ENCODE measurements at places on chromosomes 1 and 21.

DNA sequence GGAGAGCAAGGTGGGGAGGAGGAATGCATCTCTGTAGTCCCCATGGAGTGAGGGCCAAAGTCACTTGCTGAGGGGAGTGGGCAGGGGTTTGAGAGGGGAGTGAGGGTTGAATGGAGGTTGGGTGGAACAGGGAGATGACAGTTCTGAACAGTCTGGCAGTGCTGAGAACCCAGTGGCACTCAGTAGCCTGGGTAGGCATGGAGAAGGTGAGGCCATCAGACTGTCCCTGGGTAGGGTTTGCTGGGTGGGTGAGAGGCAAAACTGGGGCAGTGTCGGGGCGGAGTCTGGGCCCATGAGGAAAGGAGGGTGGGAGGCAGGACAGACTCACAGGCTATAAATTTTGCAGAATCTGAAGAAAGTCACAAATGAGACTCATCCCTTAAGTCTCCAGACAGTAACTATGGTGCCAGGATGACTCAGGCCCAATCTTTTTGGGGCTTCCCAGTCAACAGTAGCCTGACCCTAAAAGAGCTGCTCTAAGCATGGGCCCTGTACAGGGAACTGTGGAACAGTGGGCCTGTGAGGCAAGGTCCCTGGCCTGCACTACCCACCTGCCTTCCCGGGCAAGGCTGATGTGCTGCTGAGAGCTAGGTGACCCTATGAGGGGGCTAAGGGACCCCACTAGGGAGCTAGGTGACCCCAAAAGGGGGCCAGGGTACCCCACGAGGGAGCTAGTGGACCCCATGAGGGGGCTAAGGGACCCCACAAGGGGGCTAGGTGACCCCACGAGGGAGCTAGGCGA is 51.0 kb upstream of the DMRTB1 start:
- H3K27me3 ChIP-seq: peaks cover 34% of the 10 kb centered on the region

DNA sequence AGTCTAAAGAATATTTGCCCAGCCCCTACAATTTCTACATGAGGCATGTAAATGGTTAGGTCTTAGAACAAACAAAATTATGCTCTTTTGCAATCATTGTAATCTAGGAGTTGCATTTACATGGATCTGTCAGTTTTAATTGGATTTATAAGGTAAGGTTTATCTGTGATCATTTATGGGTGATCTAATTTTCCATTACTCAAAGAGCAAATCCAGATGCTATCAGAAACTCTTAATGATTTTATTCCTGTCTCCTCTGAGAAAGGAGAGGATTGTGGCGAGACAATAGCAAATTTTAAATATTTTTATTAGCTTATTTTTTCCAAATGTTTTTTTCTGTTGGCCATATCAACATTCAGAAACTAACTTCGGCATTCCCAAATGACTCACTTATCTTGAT is 14.2 kb upstream of the NEGR1 start:
- H3K27me3 ChIP-seq: no peaks in the 10 kb centered on the region
- H3K27ac ChIP-seq: no peak overlapping the region
- H3K36me3 ChIP-seq: no peaks in the 10 kb centered on the region
- no peak overlapping the region for H3K4me3 ChIP-seq

- H3K4me3 ChIP-seq: no peak overlapping the region
- no peaks in the 10 kb centered on the region for H3K4me1 ChIP-seq
Observed at GRCh38 chr1:3668585-3669300, 16.4 kb downstream of the TP73 start.

DNA sequence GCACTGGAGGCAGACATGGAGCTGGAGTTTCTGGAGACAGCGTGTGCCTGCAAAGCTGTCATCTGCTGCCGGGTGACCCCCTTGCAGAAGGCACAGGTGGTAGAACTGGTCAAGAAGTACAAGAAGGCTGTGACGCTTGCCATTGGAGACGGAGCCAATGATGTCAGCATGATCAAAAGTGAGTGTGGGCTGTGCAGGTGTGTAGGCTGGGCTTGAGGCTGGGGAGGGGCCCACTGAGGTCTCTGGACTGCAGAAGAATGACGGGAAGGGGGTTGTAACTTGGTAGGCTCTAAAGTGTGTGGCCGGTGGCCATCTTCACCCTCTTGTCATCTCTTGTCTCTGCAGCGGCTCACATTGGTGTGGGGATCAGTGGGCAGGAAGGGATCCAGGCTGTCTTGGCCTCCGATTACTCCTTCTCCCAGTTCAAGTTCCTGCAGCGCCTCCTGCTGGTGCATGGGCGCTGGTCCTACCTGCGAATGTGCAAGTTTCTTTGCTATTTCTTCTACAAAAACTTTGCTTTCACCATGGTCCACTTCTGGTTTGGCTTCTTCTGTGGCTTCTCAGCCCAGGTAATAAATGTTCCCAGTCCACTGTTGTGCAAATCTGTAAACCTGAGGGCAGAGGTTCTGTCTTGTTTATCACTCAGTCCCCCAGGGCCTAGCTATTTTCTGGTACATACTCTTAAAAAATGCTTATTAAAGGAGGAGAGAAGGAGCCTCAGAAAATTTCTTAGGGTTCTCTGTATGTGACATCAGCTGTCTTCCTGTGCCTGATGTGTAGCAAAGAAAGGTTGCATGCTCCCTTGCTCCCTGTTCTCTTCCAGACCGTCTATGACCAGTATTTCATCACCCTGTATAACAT is 19.9 kb downstream of the ATP8B2 start:
- H3K4me3 ChIP-seq: no peak overlapping the region
- H3K27me3 ChIP-seq: no peaks in the 10 kb centered on the region
- H3K4me1 ChIP-seq: no peaks in the 10 kb centered on the region
- no peak overlapping the region for H3K27ac ChIP-seq
- peak; percentile 71 for DNase-seq
- peaks cover 61% of the 10 kb centered on the region for H3K36me3 ChIP-seq

DNA sequence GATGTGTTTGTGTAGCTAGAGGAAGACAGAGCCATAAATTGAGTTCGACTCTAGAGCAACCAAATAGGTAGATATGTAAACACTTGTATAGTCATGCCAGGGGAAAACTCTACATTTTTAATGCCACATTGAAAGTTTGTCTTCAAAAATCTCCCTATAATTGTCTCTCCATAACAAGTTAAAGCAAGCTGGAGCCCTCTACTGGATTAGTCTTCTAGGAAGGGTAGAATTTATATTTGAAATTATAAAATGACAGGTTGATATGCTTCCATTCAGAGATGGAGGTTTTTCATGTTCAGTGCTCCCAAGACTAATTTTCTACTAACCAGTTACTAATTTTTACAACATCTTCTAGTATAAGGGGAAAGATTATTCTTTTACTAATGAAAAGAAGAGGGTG is 13.1 kb upstream of the COL24A1 start:
- H3K4me3 ChIP-seq: no peak overlapping the region
- peak; percentile 42 for DNase-seq
- no peaks in the 10 kb centered on the region for H3K36me3 ChIP-seq
- no peak overlapping the region for H3K27ac ChIP-seq
- H3K27me3 ChIP-seq: no peaks in the 10 kb centered on the region
- no peaks in the 10 kb centered on the region for H3K4me1 ChIP-seq

GRCh38 chr21:29315131-29315749 is 16.5 kb downstream of the BACH1 start:
- DNase-seq: no peak
- no peak overlapping the region for H3K27ac ChIP-seq
- no peaks in the 10 kb centered on the region for H3K27me3 ChIP-seq
- peaks cover 6% of the 10 kb centered on the region for H3K36me3 ChIP-seq
- H3K4me3 ChIP-seq: no peak overlapping the region

GRCh38 chr1:239478069-239478468 is 91.7 kb downstream of the CHRM3 start:
- H3K27ac ChIP-seq: no peak overlapping the region
- H3K27me3 ChIP-seq: no peaks in the 10 kb centered on the region
- H3K4me3 ChIP-seq: no peak overlapping the region
- DNase-seq: no peak

- 0 out of 2 replicates have a peak, but pooled peaks cover 4% of the 10 kb centered on the region for H3K27me3 ChIP-seq
- no peak for DNase-seq
- H3K27ac ChIP-seq: no peak overlapping the region
- no peaks in the 10 kb centered on the region for H3K4me1 ChIP-seq
- no peak overlapping the region for H3K4me3 ChIP-seq
- H3K36me3 ChIP-seq: no peaks in the 10 kb centered on the region
Observed at GRCh38 chr1:208577381-208577905, 333.3 kb upstream of the PLXNA2 start.

- no peak overlapping the region for H3K4me3 ChIP-seq
- DNase-seq: no peak
- peaks cover 84% of the 10 kb centered on the region for H3K4me1 ChIP-seq
- H3K27ac ChIP-seq: peak overlapping the region; percentile 96
- no peaks in the 10 kb centered on the region for H3K27me3 ChIP-seq
Observed at GRCh38 chr1:164768619-164769018, 209.6 kb downstream of the PBX1 start.

- no peak for DNase-seq
- no peak overlapping the region for H3K4me3 ChIP-seq
- no peaks in the 10 kb centered on the region for H3K27me3 ChIP-seq
- H3K36me3 ChIP-seq: no peaks in the 10 kb centered on the region
- H3K27ac ChIP-seq: no peak overlapping the region
Observed at GRCh38 chr1:162088281-162088969, 18.9 kb downstream of the NOS1AP start.

DNA sequence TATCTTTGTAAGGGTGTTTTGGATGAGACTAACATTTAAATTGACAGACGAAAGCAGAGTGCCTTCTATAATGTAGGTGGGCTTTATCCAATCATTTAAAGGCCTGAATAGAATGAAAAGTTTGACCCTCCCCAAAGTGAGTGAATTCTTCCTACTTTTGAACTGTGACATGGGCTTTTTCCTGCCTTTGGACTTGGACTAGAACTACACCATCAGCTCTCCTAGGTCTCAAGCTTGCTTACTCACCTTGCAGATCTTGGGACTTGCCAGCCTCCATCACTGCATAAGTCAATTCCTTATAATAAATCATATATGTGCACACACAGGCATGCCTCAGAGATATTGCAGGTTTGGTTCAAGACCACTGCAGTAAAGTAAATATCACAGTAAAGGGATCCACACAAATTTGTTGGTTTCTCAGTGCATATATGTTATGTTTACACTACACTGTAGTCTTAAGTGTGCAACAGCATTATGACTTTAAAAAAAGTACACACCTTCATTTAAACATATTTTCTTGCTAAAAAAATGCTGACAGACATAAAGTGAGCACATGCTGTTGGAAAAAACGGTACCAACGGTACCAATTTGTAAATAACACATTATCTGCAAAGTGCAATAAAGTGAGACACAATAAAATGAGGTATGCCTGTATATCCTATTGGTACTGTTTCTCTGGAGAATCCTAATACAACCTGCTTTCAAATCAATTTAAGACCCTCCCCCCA is 51.6 kb upstream of the ATF3 start:
- DNase-seq: no peak

- no peaks in the 10 kb centered on the region for H3K4me1 ChIP-seq
- no peak overlapping the region for H3K4me3 ChIP-seq
- no peaks in the 10 kb centered on the region for H3K36me3 ChIP-seq
- H3K27ac ChIP-seq: no peak overlapping the region
- peaks cover 14% of the 10 kb centered on the region for H3K27me3 ChIP-seq
- no peak for DNase-seq
Observed at GRCh38 chr1:160618327-160618726, 28.5 kb downstream of the SLAMF1 start.

GRCh38 chr1:32876341-32877210 is 5.9 kb upstream of the FNDC5 start:
- no peaks in the 10 kb centered on the region for H3K36me3 ChIP-seq
- no peaks in the 10 kb centered on the region for H3K27me3 ChIP-seq
- no peak overlapping the region for H3K27ac ChIP-seq
- no peak overlapping the region for H3K4me3 ChIP-seq
